Endothelial cell (in vitro differentiated cells): ENCODE measurements at places on chromosomes 1 and 21. TPM values are rescaled to one million over a fixed set of nuclear protein-coding genes. Genes with fewer than 3 reads are reported as not detected.

Gene PLPP3
- total RNA-seq: 33.5 TPM

DNA sequence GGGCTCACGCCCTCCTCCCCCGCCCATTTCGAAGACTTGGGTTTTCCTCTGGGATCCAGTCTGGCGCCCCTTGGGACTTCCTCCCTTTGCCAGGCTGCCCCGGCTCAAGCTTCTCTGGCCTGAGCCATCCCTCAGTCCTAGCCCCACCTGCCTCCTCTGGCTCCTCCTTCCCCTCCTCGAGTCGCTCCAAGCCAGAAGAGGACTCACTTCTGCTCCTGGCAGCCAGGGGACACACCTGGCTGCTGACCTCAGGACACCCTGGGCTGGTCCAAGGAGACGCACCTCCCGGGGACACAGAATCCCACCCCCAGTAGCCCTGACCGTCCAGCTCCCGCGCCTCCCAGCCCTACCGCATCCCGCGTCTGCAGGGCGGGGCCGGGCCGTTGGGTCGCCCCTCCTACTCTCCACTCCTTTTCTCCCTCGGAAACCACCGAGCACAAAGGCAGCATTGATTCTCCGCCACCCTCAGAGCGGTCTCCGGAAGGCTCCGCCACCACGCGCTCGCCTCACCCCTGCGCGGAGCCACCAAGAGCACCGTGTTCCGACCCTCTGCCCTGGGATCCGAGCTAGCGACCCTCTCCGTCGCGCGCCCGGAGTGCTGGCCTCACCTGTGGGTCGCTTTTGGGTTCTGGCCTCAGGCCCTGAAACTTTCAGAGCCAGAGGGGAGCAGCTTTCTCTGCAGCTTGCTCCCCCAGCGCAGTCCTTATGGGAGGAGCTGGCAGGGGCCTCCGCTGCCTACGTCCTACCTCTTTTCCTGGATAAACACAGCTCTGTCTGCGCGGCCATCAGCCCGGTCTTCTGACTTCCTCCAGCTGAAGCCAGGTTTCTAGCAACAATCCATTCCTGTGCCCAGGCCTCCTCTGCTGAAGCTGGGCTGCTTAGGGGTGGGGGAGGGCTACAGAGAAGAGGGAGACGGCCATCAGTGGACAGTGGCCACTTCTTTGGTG lies at the start of gene C2CD4D:
TSS of gene C2CD4D (minus strand) at position 364 of the 947 bp plus-strand sequence. CDS start 831 bp downstream, outside the sequence.
- H3K4me1 ChIP-seq: peaks cover 46% of the 10 kb centered on the region
- peaks cover 15% of the 10 kb centered on the region for H3K36me3 ChIP-seq
- peak within 1 kb of the TSS; percentile 73 for H3K4me3 ChIP-seq
- DNase-seq: peak; percentile 61
- H3K27me3 ChIP-seq: peaks cover 19% of the 10 kb centered on the region
- H3K27ac ChIP-seq: peak within 1 kb of the TSS; percentile 67

Gene S100A7
- total RNA-seq: not detected

DNA sequence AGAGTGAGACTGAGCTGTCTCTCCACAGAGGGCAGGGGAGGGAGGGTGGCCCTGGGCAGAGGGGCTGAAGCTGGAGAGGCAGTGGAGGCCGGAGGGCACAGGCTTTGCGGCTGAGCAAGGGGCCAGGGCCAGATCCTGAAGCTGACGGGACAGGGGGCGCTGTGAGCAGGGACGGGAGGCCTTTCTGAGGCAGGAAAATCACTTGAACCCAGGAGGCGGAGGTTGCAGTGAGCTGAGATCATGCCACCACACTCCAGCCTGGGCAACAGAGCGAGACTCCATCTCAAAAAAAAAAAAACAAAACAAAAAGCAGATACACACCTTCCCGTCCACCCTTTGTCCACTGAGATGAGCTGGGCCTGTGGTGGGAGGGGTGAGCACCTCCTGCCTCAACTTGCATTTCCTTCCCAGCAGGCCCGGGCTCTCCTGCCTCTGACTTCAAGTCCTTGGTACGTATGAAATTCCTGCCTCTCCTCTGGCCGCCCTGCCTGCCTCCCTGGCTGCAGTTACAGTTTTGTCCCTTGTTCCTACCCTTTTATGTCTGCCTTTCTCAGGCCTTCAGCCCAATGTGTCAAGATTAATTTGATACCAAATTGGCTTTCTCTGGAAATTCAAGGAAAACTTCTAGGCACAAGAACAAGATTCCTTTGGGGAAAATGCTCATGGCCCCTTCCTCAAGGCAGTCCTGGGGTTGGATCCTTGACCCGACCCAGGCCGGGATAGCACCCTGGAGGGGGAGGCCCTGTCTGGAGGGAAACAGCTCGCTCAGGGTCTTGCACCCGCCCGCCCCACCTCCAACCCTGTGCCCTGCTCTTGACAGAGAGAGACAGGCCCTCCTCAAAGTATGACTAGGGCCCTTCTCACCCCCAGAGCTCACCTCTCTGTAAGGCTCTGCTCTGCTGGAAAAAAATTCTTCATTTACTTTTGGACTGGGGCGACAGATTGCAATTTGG lies 11.2 kb upstream of the ADAMTSL4 start:
- H3K36me3 ChIP-seq: no peaks in the 10 kb centered on the region
- H3K4me3 ChIP-seq: no peak overlapping the region
- DNase-seq: peak; percentile 49
- H3K4me1 ChIP-seq: peaks cover 14% of the 10 kb centered on the region

- peaks cover 2% of the 10 kb centered on the region for H3K4me1 ChIP-seq
- peak; percentile 28 for DNase-seq
- no peaks in the 10 kb centered on the region for H3K36me3 ChIP-seq
- no peaks in the 10 kb centered on the region for H3K27me3 ChIP-seq
- H3K4me3 ChIP-seq: no peak overlapping the region
Observed at GRCh38 chr1:200139661-200140250, 112.2 kb downstream of the NR5A2 start.

DNA sequence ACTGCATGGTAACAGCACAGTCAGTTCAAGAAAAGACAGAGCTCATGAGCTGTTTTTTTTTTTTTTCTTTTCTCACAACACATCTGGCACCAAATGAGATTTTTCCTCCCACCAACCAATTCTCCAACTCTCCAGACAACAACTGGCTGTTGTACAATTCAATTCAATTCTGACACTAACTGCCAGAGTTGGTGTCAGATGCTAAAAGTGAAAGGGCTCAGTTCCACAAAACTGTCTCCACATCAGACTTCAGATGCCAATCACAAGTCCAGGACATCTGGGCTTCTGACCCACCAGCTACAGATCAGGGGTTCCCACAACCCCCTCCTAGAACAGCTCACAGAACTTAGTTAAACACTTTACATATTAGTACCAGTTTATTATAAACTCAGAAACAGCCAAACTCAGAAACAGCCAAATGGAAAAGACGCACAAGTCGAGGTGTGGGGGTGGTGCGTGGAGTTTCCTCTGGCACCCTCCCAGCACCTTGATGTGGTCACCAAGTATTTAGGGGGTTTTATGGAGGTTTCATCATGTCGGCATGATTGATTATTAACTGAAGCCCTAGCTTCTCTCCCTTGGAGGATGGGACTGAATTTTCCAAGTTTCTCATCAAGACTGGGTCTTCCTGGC lies 39.2 kb upstream of the LRRC8D start:
- DNase-seq: no peak
- no peaks in the 10 kb centered on the region for H3K36me3 ChIP-seq
- H3K27ac ChIP-seq: no peak overlapping the region
- H3K4me3 ChIP-seq: no peak overlapping the region
- H3K27me3 ChIP-seq: no peaks in the 10 kb centered on the region
- no peaks in the 10 kb centered on the region for H3K4me1 ChIP-seq

DNA sequence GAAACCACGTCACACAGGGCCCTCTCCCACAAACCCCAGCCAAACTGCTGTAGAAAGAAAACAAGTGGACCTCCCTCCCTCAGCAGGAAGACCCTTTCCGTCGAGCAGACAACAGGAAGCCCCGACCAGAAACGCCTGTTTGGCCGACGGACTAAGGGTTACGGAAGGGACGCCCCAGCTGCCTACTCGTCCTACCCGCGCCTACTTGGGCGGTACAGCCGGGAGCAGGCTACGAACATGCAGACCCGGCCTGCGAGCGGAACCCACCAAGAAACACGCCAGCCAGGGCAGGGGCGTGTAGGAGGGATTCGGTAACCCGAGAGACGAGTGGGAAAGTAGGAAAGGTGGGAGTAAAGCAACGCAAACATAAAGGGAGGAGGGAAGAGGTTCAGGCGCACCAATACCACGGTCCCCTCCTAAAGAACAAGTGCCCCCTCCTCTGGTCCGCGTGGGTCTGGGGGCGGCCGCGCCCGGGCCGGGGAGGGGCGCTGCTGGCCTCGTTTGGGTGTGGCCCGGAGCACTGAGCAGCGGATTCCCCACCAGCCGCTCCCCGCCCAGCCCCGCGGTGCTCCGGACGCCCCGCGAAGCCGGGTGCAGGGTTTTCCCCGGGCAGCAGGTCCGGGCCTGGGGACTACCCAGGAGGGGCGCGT lies 450 bp downstream of the S100A10 start:
- peaks cover 29% of the 10 kb centered on the region for H3K4me1 ChIP-seq
- peak overlapping the region; percentile 81 for H3K27ac ChIP-seq
- peak; percentile 35 for DNase-seq
- H3K36me3 ChIP-seq: no peaks in the 10 kb centered on the region

DNA sequence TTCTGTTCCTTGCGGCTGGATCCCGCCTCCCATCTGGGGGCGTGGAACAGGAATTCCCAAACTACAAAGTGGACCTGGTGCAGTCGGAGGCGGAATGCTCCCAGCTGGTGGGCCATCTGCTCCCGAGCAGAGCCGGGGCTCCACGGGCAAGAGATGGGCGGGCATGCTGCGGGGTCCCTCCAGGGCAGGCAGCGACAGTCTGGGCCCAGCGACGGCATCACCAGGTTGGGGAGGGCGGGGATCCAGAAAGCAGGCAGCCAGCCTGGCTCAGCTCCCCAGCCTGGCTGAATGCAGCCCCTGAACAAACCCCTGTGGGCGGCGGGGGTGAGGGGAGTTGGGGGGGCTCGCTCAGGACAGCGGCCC lies 3.6 kb downstream of the MEGF6 start:
- H3K4me3 ChIP-seq: no peak overlapping the region
- no peak for DNase-seq
- peaks cover 6% of the 10 kb centered on the region for H3K27me3 ChIP-seq
- H3K4me1 ChIP-seq: peaks cover 24% of the 10 kb centered on the region

Gene TARDBP
- 161 TPM for total RNA-seq

DNA sequence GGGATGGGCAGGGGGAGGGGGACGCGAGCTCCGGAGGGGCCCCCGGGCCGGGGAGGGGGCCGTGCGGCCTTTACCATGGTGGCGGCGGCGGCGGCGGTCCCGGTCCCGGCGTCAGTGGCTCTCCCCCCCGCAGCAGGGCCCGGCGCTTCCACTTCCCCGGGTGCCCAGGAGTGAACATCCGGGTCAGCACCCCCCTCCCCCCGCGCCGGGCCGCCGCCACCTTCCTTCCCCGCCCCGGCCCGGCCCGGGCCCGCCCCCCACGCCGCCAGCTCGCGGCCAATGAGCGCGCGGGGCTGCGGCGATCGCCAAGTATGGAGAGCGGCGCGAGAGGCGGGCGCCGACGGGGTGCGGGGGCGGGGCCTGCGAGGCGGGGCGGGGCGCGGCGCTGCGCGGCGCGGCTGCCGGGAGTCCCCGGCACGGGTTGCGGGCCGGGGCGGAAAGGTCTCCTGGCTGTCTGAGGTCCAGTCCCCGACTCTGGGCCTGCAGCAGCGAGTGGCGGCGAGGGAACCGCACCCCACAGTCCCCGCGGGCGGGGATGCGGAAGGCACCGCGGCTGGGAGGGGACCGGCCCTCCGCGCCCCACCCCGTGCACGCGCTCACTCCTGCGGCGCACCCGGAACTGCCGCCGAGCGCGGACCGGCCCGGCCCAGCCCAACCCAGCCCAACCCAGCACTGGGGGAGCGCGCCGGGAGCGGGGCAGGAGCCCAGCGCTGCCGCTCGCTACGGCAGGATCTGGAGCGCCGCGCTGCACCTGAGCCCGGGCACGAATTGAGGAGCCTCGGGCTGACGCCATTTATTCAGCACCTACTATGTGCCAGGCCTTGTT lies at the start of gene CAPZB:
TSS of gene CAPZB (minus strand) at position 178 of the 826 bp plus-strand sequence. CDS start at position 77, 101 bp downstream.
- H3K36me3 ChIP-seq: peaks cover 13% of the 10 kb centered on the region
- H3K27me3 ChIP-seq: peaks cover 11% of the 10 kb centered on the region
- H3K4me3 ChIP-seq: peak within 1 kb of the TSS; percentile 98

GRCh38 chr1:75990686-75991085 lies 58.5 kb upstream of the ASB17 start:
- no peaks in the 10 kb centered on the region for H3K36me3 ChIP-seq
- no peaks in the 10 kb centered on the region for H3K27me3 ChIP-seq
- no peaks in the 10 kb centered on the region for H3K4me1 ChIP-seq
- DNase-seq: no peak
- no peak overlapping the region for H3K4me3 ChIP-seq
- no peak overlapping the region for H3K27ac ChIP-seq

DNA sequence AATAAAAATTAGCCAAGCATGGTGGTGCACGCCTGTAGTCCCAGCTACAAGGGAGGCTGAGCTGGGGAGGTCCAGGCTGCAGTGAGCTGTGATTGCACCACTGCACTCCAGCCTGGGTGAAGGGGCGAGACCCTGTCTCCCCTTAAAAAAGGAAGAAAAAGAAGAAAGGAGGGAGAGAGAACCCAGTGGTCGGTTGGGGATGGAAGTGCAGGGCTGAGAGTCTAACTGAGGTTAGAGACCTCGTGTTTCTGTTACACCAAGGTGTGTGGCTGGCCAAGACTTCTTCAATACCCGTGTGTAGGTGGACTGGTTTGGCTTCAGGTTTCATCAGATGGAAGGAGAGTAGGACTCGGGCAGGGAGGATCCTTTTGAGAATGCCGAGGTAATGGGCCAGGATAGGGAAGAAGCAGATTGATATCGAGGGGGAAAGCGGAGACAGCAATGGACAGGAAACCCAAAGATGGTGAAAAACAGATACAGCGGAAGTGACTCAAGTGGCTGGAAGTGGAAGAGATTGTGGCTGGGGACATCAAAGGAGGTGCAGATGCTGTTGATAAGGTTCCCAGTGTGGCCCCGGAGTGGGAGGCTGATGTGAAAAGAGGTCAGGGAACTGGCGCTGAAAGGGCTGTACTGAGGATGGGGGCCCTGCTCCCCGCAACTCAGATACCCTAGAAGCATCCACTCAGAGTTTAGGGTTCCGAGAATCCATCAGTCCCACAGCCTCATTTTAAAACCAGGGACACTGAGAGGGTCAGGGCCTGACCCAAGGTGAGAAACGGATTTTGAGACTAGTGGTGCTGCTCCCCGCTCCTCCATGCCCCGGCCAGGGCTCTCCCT lies 681 bp upstream of the UBXN10 start:
- peak overlapping the region; percentile 14 for H3K4me3 ChIP-seq
- H3K4me1 ChIP-seq: peaks cover 22% of the 10 kb centered on the region
- peaks cover 12% of the 10 kb centered on the region for H3K27me3 ChIP-seq
- H3K36me3 ChIP-seq: no peaks in the 10 kb centered on the region

DNA sequence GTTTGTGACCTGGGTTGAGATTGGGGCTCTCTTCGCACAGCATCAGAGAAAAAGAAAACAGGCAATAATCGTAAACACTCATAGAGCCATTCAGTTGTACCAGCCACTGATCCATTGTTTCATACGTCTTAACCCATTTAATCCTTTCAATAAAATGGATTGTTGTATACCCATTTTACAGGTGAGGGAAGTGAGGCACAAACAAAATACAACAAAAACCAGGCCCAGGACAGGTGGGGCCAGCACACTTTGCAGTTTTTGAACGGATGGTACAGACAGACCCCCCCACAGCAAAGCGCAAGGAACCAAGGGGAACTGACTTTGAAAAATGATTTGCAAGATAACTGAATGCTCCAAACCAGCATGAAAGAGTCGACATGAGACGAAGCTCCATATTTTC lies 4.3 kb upstream of the FHAD1 start:
- DNase-seq: no peak
- peaks cover 30% of the 10 kb centered on the region for H3K4me1 ChIP-seq
- H3K27ac ChIP-seq: no peak overlapping the region
- H3K36me3 ChIP-seq: peaks cover 6% of the 10 kb centered on the region
- H3K27me3 ChIP-seq: peaks cover 10% of the 10 kb centered on the region
- H3K4me3 ChIP-seq: no peak overlapping the region
